ENCODE measurements at places on chromosomes 5 and 9. TPM values are rescaled to one million over a fixed set of nuclear protein-coding genes. Genes with fewer than 3 reads are reported as not detected.

GEMIN5 gene
- total RNA-seq = 7.8 TPM

HIGD2A gene
- total RNA-seq = 225 TPM

ZFYVE16 gene
- 24.3 TPM for total RNA-seq

IGFBPL1 gene
- 4.8 TPM for total RNA-seq

SH3RF2 gene
- 45.9 TPM for total RNA-seq

PHF24 gene
- 0.92 TPM for total RNA-seq

GNA14 gene
- 1.3 TPM for total RNA-seq

FAT2 gene
- total RNA-seq = 0.58 TPM

NR2F1 gene
- total RNA-seq = 0.87 TPM

SLIT3 gene
- 24.5 TPM for total RNA-seq

ANXA2R gene
- 7.5 TPM for total RNA-seq

SV2C gene
- total RNA-seq = 1.4 TPM

SLCO6A1 gene
- not detected for total RNA-seq

TRIO gene
- 67.1 TPM for total RNA-seq

F2RL1 gene
- 49.0 TPM for total RNA-seq

CATSPER3 gene
- not detected for total RNA-seq

FOXD4L4 gene
- total RNA-seq = not detected

LCN6 gene
- total RNA-seq = 12.5 TPM

EXOSC3 gene
- total RNA-seq = 7.6 TPM

ZNF622 gene
- 30.8 TPM for total RNA-seq

KIF4B gene
- not detected for total RNA-seq
